Left cardiac atrium (tissue), 4 donors: ENCODE measurements at places on chromosomes 13 and 19. TPM values are rescaled to one million over a fixed set of nuclear protein-coding genes. Genes with fewer than 3 reads are reported as not detected.

The KLK10 gene
- total RNA-seq: 0.32 TPM

The VPS36 gene
- 34.1 TPM for total RNA-seq

The MBD3L2 gene
- not detected for total RNA-seq

The CCDC194 gene
- not detected for total RNA-seq

The ILF3 gene
- total RNA-seq: 108 TPM

The EID2B gene
- total RNA-seq: 2.4 TPM

The PLA2G4C gene
- total RNA-seq: 20.3 TPM

The CNOT3 gene
- 18.9 TPM for total RNA-seq

The TUBB4A gene
- total RNA-seq: 4.2 TPM

The ICAM4 gene
- total RNA-seq: 0.42 TPM

The ZMYM5 gene
- total RNA-seq: 6.4 TPM

The S1PR4 gene
- total RNA-seq: 1.6 TPM

The SIGLEC8 gene
- not detected for total RNA-seq

The GFY gene
- not detected for total RNA-seq

- DNase-seq: no peak
Measured at GRCh38 chr13:105050686-105051085, 1484.8 kb downstream of the EFNB2 start.

GRCh38 chr13:49098771-49099512 is 121.2 kb upstream of the MLNR start:
- no peak for DNase-seq

DNA sequence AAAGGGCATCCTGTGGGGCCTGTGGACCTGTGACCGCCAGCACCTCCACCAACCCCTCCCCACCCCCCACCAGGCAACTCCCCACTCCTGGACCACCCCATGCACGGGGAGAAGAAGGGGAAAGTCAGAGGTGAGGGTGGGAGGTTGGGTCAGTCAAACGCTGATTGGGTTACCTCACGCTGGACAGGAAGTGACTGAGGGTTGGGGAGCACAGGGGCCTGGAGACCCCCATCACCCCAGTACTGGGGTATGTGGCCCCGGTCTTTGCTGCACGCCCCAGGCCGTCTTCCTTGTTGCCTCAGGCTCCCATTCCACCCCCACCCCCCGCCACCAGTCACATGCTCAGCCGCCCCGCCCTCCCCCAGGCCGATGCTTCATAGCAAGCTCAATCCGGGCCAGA is 59.0 kb downstream of the COLGALT1 start:
- DNase-seq: no peak

DNA sequence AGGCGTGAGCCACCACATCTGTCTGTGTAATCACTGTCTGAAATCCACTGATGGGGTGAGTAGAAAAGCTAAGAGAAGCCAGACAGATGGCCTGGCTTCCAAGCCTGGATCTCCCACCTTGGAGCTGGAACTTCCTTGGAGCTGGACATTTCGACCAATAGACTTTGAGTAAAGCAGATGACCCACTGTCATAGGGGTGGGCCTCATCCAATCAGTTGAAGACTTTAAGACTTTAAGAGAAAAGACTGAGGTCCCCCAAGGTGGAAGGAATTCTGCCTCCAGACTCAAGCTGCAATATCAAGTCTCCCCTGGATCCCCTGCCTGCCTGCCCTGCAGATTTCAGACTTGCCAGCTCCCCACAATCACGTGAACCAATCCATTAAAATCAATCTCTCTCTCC is 20.7 kb downstream of the VSTM1 start:
- no peak for DNase-seq

DNA sequence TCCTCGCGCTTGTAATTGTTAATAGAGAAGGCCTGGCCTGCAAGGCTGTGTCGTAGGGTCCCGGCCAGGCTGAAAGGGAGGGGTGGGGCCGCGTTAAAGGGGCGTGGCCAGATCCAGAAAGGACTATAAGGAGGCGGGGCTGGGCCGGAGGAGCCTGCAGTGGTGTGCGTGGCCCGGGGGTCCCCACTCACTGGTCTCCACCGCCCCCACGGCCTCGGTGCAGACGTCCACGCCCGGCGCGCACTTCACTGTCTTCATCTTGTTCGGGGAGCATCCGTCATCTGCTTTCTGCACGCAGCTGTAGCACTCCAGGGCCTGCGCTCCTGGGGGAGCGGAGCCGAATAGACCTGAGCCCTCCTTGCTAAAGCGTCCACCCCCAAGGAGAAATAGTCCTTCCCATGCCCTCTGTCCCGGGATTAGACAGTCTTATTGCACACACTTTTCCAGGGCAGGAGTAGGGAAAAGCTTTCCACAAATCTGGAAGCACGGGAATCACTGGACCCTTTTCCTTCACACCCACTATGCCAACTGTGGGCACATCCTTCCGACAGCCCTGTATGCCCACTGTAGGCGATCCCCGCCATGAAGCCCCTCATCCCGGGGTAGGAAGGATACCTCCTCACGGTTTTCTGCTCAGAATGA is 1.2 kb downstream of the LYPD3 start:
- DNase-seq: peak; percentile 86

GRCh38 chr19:42328106-42328505 is 2.7 kb downstream of the MEGF8 start:
- DNase-seq: no peak

GRCh38 chr13:109910194-109910593 is 123.8 kb upstream of the IRS2 start:
- no peak for DNase-seq

GRCh38 chr19:480016-480855 is 16.1 kb upstream of the MADCAM1 start:
- DNase-seq: peak; percentile 91

GRCh38 chr13:113061796-113062425 is 43.7 kb upstream of the F7 start:
- peak; percentile 2 for DNase-seq

DNA sequence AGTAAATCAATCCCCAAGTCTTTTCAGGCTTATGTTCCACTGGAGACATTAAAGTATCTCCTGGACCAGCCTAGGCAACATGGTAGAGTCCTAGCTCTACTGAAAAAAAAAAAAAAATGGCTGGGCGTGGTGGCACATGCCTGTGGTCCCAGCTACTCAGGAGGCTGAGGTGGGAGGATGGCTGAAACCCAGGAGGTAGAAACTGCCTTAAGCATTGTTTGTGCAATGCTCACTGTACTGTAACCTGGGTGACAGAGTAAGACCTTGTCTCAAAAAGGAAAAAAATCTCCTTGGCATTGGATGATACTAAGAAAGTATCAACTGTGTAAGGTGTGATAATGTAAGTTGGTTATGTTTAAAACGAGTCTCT is 8.8 kb downstream of the KLK8 start:
- DNase-seq: no peak

- no peak for DNase-seq
Measured at GRCh38 chr19:2021453-2022140, 6.1 kb upstream of the BTBD2 start.

- DNase-seq: no peak
Measured at GRCh38 chr13:99174533-99175100, 26.0 kb upstream of the UBAC2 start.

- DNase-seq: no peak
Measured at GRCh38 chr19:32709032-32709431, 10.5 kb upstream of the TDRD12 start.

- no peak for DNase-seq
Measured at GRCh38 chr19:4304538-4305256, at the start of gene FSD1. TSS of gene FSD1 (plus strand) at chr19:4304598. CDS start at chr19:4304747, 149 bp downstream.

- DNase-seq: no peak
Measured at GRCh38 chr19:4089400-4089908, 22.8 kb upstream of the ZBTB7A start.

DNA sequence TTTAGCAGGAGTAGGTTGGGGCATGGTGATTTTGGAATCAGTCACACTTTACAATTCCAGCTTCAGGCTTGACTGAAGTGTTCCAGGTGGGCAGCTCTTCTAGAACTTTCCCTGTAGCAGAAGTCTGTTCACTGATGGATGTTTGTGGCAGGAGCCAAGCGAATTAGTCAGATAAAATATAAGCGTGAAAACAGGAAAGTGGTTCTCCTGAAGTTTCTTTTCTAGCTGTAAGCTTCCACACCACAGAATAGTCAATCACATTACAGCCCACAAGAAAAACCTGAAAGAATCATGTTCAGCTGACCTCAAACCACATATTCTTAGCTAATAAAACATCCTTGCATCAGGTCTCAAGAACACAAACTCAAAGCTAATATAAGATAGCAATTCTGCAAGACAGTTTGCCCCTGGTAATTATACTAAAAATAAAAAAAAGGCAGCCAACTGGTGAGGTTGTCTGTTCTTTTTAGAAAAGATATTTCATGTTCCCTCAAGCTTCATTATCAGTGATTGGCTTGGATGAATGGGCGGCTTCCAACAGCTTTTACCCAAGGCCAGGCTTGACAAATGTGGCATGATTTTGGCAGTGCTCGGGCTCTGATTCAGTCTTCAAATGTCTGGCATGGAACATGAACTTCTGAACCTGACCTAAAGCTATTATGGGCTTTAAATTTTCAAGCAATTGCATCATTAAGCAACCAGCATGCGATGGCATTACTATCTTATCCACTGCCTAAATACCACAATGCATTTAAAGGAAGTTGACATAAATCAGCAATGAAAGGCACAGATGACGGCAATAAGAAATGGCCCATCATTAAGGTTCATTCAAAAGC is 136.8 kb downstream of the DCLK1 start:
- peak; percentile 65 for DNase-seq

DNA sequence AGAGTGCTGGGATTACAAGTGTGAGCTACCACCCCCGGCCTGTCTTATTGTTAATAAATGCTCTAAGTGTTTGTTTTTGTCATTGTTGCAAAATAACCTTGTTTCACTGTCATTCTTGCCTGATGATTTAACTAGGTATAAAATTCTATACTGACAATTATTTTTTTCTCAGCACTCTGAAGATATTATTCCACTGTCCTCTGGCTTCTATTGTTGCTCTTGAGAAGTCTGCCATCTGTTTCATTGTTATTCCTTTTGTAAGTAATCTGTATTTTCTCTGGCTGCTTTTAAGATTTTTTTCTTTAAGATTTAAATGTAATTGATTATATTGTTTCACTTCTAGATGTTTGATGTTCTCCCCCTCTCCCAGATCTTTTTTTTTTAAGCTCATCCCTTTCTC is 17.6 kb downstream of the ZNF420 start:
- DNase-seq: no peak

- no peak for DNase-seq
Measured at GRCh38 chr19:23800868-23801267, 42.2 kb upstream of the ZNF681 start.

GRCh38 chr13:73449252-73449651 is 390.4 kb downstream of the KLF5 start:
- DNase-seq: no peak

DNA sequence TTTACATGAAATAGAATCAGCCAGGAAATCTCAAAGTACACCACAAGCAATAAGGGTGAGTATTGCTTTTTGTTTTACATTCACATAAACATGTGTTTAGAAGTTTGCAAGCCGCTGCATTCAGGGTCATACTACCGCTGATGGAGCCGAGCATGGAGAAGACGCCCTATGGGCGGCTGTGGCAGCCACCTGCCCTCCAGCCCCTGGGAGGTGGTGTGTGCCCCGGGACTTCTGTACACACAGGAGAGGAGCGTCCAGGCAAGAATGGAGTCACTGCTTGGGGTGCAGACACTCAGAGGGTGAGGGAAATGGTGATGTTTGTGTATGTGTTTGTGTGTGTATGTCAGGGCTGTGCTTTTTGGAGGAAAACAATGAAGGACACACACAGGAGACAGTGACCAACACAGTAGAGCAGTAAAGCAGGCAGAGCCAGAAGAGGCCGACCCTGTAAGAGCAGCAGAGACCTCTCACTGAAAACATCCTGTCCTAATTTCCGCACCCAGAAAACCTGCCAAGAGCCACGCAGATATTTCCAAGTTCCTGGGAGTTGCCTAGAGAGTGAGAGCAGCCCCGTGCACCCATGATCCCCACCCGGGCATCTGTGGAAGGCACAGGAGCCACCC is 108.1 kb upstream of the GJB6 start:
- no peak for DNase-seq

- no peak for DNase-seq
Measured at GRCh38 chr19:54183431-54183830, 5.9 kb downstream of the MBOAT7 start.

- no peak for DNase-seq
Measured at GRCh38 chr13:36526897-36527296, 94.6 kb downstream of the CCNA1 start.

- DNase-seq: no peak
Measured at GRCh38 chr13:37795326-37795725, 74.2 kb downstream of the TRPC4 start.

DNA sequence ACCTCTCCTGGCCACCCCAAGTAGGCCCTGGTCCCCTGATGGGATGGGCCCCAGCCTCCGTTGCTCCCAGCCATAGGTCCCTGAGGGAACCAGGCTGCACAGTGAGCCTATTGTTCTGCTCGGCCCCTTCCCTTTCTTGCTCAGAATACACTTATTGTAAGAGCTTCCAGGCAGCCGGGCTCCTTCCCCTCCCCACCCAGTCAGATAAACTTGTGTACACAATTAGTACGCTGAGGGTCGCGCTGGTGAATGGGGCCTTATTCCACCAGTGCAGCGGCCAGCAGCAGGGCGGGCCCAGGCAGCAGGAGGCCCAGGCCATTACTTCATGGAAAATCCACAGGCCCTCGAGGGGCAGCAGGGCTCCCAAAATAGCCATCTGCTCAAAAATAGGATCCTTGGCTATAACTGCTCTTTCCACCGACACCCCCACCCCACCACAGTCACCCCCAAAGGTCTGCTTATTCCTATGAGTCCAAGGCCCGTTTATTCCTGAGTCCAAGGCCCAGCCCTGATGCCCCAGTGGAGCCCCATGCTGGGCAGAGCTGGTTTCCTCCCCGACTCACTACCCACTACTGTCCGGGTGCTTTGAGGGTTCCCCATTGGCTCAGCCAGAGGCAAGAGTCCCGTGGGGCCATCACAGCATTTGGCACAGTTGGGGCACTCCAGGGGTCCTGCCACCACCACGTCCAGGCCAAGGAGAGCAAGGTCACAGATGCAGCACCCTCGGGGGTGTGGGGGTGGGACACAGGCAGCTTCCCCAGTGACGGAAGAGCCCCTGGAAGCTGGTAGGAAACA is 22.1 kb downstream of the CAPN12 start:
- peak; percentile 82 for DNase-seq
